Activated T-cell treated with anti-CD3 and anti-CD28 coated beads, Interleukin-2, amount 50 U/mL, for 72 hours (primary cell): ENCODE measurements at places on chromosomes 7 and 10.
A peak's percentile ranks its signal among the peaks of the same experiment; 100 is the strongest.

DNA sequence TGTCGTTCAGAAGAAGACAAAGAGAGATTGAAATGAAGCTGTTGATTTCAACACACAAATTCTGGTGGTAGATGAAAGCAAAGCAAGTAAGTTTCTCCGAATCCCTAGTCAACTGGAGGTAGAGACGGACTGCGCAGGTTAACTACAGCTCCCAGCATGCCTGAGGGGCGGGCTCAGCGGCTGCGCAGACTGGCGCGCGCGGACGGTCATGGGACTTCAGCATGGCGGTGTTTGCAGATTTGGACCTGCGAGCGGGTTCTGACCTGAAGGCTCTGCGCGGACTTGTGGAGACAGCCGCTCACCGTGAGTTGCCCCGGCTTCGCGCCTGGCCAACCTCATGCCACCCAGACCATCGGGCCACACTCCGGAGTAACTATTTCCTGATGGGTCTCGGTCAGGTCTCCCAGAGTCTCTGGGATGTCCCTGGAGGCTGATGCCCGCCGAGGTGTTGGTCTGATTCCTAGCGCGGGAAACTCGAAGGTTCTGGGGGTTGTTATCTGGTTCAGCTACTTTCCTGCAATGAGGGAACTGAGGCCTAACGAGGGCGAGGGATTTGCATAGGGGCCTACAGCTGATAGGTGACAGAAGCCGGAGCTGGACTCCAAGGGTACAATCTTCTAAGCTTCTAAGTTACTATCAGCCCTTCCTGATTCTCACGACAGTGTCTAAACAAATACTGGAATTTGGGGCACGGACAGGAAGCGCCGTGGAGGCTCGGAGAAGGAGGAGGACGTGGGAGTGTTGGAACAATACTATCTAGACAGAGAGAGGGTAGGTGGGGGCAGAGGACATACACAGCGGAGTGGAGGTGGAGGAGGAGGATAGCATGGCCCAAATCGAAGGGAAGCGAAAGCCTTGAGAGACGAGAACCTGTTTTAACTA, at the start of gene RPP30:
Gene RPP30 (plus strand): TSS at position 209 of the 882 bp plus-strand sequence. CDS start 13 bp downstream, at position 222.
- peak; percentile 88 for DNase-seq

DNA sequence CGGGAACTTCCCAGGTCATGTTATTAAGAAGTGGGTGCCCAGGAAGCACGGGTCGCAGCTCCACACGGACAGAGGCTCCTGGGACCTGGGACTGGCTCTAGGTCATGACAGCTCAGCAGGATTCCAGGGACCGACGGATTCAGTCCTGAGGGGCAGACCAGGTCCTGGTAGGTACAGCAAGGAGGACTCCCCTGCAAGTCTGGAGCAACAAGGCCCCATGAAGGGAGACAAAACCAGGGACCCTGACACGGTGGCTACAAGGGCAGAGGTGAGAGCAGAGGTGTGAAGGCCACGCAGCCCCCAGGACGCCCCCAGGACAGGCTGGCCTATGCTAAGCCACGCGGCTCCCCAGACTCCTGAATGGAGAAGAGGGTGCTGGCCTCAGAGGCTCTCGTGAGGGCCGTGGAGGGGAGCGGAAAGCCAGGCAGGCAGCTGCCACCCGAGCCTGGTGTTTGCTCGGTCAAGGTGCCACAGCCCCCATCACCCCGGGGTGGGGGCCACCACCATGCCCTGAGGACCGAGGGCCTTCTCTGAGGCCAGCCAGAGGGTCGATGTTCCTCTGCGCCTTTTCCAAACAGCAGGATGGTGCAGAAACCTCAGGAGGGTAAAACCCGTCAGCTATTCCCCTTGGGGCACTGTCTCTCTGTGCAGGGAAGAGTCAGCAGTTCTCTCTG, 348.9 kb downstream of the PTPRN2 start:
- DNase-seq = no peak

- DNase-seq = no peak
These were observed 5.5 kb upstream of the IQUB start for GRCh38 chr7:123539871-123540270.

- DNase-seq = no peak
These were observed 54.5 kb upstream of the FZD8 start for GRCh38 chr10:35696392-35697287.

DNA sequence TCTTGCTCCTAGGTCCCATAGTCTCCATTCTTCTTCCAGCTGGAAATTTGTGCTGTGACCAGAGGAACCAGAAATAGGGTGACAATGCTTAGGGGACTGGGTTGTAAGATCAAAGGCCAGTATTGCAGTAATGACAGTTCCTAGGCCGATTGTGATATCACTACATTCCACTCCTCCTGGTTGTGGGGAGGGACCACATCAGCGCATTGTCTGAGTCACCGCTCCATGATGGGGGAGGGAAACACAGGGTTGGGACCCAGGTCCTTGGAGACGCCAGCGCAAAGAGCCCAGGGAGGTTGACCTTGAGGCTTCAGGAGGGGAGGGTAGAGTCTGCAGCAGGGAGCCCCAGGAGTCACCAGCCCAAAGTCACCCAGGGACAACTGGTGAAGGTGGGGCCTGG, 20.8 kb upstream of the GGCT start:
- no peak for DNase-seq
